NCI-H2171 treated with DMSO at 0.1 percent for 48 hours (cell line): ENCODE measurements at places on chromosomes 12 and 14.
A peak's percentile ranks its signal among the peaks of the same experiment; 100 is the strongest.

GRCh38 chr14:80136358-80136757, 74.9 kb downstream of the DIO2 start:
- peak; percentile 24 for DNase-seq

GRCh38 chr12:54238531-54238930, 41.4 kb downstream of the CBX5 start:
- DNase-seq: no peak

DNA sequence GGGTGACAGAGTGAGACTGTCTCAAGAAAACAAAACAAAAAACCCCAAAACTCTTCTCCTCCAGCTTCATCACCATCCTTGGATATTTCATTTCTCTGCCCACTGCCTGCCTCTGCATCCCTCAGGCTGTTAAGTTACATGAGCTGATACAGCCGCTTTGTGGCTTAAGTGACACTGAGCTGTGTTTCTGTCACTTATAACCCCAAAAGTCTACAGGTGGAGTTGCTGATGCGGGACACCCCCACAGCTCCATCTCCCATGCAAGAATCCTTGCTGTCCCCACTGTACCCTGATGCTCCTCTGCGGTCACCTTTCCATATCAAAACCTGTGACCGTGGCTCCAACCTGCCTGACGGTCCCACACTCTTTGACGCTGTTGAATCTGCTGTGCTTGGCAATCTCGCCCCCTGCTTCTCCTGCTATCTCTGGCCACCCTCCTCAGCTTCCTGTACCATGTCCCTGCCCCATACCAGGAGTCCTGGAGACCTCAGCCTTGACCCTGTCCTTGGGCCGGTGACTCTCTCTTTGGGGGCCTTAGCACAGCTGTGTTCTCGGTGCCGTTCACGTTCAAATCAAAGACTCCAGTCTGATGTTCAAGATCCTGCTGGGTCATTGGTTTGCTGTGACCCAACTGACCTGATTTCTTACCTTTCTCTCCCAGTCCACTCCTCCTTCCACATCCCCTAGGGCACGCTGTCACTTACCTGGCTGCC, 20.3 kb downstream of the HVCN1 start:
- no peak for DNase-seq

DNA sequence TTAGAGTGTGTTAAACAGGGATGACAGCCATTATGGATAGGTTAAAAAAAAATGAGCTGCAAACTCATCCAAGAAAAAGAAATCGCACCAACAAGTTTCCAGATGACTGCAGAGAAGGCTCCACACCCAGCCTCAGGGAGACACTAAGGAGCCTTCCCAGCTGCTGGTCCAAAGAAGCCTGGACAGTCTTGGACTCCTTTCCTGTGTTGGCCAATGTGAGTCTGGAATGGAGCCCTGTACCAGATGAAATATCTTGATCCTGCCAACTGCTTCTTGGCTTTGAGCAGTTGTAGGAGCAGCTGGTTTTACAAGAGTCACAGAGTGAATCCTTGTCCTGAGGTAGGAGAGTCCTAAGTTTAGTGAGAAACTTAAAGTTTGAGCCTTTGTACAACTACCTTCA, 44.5 kb downstream of the SLC38A1 start:
- DNase-seq: no peak

DNA sequence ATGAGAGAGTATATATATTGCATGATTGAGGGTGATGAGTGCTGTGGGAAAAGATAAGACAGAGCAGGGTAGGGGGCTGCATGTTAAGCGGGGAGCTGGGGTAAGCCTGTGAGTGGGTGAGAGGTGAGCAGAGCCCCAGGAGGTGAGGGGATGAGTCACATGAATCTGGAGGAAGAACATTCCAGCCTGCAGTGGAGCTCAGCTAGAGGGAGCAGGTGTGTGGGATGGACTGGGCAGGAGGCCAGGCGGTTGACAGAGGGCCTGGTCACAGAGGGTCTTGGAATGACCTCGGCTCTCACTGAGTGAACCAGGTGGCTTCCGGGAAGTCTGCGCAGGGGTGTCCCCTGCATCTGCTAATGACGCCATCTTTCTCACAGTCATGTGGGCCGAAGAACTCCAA, 44.4 kb downstream of the GIT2 start:
- DNase-seq: no peak

DNA sequence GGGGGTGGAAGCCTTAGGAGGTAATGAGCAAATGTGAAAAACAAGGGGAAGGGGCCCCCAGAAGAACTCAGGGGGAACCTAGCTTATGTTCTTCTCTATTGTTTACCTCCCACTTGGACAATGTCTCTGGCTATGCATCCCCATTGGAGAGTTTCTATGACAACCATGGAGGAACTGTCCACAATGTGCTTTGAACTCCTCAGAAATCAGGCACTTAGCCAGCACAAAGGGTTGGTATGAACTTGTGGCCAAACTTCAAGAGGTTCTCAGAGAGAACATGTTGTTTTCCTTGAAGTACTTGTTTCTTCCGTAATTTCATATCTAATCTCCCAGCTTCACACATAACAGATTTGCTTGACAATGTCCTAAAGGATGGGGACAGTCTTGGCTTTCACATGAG, 202.8 kb upstream of the PELI2 start:
- DNase-seq: no peak

- DNase-seq: no peak
Measured at GRCh38 chr14:58823312-58823711, 185.6 kb downstream of the DACT1 start.
